ENCODE measurements at places on chromosomes 5 and 9.

DNA sequence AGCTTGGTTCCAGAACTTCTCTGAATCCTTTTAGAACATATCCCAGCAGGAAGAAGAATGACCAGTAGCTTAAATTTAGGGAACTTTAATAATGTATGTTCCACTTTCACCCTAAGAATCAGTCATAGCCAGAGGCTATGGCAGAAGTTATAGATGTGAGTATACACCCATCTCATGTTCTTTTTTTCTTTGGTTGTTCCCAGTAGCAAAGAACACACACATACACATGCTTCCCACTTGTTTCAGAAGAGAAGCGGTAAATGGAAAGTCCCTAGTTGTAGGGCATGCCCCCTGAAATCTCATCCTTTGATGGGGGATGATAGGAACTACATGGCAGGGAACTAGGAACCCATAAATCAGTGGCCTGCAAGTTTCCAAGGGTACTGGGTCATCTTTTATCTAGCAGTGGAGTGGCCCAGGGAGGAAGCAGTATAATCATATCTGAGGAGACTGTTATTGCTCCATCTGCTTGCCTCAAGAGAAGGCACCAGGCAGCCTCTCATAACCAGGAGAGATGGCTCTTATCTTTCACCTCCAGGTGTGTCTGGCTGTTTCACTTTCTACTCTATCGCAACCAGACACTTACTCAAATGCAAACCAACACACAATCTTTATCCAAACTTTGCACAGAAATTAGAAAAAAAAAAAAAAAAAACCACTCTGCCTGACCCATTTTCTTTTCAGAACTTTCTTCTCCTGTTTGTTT lies 109.5 kb downstream of the SNCAIP start:
- no peak for DNase-seq

GRCh38 chr5:135391116-135391868 lies 7.7 kb downstream of the MACROH2A1 start:
- peak; percentile 78 for DNase-seq

- no peak for DNase-seq
Observed at GRCh38 chr9:98654247-98654646, 54.5 kb downstream of the GABBR2 start.

GRCh38 chr5:119274767-119275130 lies 81.1 kb upstream of the TNFAIP8 start:
- no peak for DNase-seq

DNA sequence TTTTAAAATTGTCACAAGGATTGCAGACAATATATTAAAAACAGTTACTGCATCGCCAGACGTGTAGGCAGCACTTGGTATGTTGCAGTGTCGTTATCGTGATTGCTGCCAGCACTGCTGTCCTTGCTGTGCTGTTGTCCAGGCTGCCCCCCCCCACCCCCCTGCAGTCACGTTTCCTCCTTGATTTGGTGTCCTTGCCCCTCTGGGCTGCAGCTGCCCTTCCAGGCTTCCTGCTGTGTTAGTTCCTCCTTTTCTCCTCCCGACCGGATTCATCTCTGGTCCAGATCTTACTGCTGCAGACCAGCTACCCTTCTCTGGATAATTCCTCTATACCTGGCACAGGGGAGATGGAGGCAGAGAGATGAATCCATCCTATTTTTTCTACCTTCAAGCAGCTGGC lies 298.9 kb downstream of the TRIM32 start:
- DNase-seq = no peak

DNA sequence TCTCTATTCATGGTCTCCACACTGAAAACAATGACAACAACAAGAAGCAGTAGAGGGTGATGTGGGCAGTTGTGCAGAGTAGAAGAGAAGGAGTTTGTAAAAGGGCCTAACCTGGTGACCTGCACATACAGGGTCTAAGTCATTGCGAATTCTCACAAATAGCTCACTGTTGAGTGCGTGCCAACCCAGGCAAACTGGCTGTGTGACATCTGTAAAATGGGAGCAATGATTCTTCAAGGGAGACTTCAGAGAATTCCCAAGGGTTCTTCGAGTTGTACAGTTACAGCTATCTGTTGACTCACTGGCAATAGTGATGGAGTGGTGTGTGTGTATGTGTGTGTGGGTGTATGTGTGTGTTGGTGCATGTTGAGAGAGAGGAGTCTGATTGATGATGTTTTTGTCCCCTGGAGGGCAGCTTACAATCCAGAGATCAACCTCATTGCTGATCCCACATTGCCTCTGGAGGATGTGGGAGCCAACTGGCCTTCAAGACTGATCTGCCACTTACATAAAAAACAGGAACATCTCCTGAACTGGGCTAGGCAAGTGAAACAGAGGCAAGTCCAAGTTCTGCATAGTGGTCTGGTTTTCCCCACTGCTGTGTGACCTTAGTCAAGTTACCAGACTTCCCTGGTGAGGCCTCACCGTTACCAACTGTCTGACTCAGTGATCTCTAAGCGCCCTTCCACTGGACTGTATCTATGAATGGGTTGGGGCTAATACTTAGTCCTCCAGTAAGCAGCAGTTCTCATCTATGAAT lies 3.2 kb downstream of the FAT2 start:
- DNase-seq = no peak

DNA sequence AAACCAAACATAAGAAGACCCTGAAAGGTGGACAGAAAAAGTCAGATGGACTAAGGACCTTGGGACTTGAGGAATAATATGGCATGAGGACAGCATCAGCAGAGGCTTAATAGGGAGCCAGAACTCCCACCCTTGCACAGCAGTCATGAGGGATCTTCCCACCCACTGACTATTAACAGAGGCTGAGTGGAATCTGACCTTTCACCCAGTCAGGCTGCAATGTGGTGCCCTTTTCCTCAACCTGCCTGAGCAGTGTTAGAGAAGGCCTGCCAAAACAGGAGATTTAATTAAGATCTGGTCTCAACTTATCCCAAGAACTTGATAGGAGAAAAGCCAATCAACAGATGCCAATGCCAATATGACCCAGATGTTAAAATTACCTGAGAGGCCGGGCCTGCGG lies 481.9 kb downstream of the KDM4C start:
- DNase-seq = no peak

GRCh38 chr9:119675951-119676350 lies 306.7 kb upstream of the BRINP1 start:
- DNase-seq = peak; percentile 62

DNA sequence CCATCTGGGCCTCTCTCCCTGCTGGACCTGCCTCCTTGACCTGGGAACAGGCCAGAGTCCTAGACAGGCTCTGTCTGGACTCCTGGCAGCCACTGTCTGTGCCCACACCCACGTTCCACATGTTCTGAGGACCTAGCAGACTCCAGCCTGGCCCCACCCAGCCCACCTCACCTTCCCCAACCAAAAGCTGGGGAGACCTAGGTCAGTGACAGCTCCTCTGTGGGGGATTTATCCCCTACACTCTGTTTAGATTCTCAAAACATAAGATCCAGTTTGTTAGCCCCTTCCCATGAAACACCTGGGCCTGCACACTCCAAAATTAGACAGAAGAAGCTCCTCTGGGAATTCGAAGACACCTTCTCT lies 59.8 kb upstream of the ADAMTS2 start:
- peak; percentile 87 for DNase-seq

DNA sequence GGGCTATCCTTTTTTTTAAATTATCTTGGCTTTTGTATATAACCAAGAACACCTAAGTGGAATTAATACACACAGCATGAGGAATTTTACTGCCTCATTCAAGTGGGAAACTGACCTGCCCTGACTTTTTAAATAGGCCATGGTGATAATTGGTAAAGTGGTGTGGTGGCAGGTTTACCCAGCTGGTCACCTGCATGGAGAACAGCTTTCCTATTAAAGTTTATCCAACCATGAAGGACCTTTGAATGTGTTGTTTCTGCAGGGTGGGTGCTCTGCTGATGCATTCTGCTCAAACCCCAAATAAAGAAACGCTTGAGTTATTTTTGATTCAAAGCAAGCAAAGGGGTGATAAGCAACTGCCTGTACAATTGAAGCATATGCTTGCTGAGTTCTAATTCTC lies 261.0 kb upstream of the GRIN3A start:
- no peak for DNase-seq

DNA sequence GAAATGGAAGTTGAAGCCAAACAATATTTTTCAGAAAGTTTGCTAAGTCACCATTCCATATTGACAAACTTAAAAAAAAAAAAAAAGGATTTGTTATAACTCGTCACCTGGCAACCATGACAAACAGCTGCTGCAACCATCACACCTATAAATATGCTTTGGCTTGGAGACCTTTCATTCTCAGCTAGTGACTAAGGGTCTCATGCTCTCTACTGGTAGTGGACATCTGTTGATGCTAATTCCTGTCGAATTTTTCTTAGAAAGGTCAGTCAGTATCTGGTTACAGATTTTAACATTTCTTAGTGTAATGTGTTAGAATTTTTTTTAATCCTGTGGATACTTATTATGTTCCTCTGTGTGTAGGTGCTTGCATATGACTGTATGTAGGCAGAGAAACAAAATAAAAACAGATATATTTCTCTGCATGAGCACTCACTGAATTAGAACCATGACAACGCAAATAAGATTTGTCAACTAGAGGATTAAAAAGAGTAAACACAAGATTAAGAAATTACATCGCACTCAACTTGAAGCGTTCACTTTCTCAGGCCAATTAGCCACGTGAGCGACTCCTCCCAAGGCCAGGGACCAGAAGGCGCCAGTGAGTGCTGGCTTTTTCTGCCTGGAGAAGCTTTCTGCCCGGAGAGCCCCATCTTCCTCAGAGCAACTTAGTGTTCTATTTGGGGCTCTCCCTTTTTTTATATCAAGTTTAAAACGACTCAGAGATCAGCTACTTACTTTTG lies 27.0 kb upstream of the ZNF622 start:
- DNase-seq = no peak

- no peak for DNase-seq
Observed at GRCh38 chr9:126327006-126327713, 531 bp downstream of the MVB12B start.

- DNase-seq = peak; percentile 89
Observed at GRCh38 chr5:79793722-79794121, 104.1 kb downstream of the CMYA5 start.

- no peak for DNase-seq
Observed at GRCh38 chr5:116153687-116154174, 68.9 kb downstream of the COMMD10 start.

DNA sequence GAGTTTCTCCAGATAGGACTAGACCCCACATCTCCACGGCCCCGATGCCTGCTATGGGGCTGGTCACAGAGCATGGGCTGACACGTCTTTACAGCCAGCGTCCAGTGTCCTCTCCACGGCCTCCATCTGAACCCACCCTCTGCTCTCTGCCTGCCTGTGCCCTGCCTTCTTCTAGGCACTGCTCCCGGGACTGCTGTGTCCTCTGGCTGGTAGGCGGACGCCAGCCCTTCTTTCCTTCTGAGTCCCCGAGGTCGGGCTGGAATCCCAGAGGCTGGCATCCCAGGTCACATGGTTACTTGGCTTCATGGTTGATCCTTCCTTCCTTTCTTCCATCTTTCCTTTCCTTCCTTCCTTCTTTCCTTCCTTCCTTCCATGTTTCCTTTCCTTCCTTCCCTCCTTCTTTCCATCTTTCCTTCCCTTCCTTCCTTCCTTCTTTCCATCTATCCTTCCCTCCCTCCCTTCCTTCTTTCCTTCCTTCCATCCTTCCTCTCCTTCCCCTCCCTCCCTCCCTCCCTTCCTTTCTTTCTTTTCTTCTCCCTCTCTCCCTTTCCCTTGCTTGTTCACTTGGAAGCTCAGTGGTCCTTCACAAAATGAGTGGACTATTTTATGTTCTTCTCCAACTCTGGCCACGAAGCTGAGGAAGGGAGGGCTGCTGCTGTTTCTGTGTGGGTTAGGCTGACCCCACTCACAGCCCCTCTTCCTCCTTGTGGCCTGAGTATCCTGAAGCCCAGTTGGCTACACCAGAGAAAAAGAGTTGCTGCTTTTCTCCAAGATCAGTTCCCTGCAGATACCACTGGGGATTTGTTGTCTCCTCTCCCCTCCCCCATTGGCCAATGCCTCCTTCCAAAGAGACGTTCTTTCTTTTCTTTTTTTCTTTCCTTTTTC lies 66.8 kb upstream of the NEURL1B start:
- DNase-seq = no peak

DNA sequence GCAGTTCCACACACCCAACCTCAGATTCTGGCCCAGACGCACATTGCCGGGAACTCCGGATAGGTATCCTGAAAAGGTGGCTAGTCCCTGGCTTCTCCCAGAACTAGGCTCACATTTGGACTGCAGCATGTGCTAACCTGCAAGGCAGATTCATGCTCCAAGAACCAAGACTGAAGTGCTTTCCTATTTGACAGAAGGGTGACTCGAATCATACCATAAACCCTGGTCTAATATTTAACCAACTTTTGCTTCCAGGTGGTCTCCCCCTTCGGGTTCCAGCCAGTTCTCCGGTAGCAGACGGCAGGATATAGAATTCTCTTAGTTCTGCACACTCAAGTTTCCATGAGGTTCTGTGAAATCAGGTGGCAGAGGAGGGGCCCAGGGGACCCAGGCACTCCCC lies 7.6 kb downstream of the PTGES start:
- DNase-seq = no peak

DNA sequence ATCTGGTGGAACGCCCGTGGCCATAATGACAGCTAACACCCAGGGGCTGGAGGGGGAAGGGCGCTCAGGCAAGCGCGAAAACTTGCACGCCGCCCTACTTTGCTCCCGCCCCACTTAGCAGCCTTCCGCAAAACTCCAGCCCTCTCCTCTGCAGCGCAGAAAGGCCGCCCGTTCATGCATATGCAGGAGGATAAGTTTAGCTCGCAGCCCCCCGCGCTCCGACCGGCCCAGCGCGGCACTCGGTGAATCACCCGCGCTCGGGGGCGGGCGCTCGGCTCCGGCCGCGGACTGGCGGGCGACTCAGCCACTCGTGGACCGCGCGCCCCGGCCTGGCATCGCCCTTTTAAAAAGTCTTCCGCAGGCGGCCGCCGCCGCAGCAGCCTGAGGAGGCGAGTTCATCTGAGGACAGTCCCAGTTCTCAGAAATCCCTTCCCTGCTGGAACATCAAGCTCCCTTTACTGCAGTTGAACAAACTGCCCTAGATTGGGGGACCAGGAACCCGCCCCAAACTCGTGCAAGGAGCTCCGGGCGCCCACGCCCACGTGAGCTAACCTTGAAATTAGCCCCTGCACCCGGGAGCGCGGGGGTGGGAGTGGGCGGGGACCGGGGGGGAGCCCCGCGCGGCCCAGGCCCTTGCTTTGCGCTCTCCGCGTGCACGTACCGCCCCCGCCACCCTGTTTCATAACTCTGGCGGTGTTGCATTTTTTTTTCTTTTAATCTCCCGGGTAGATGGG lies 4.5 kb upstream of the KLF9 start:
- peak; percentile 99 for DNase-seq

DNA sequence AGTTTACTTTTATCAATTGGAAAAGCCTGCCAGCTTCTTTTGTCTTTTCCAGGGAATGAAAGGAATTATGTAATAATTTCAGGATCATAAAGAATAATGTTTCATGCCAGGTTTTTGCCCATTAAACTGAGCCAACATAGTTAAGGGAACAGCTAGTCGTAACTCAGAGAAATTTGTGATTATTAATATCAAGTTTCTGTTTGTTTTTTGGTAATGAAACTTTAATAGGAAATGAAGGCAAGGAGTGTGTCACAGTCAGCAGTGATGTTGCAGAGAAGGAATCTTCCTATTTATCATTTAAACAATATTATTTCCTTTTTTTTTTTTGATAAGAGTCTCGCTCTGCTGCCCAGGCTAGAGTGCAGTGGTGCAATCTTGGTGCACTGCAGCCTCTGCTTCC lies 10.7 kb downstream of the NFIL3 start:
- no peak for DNase-seq

GRCh38 chr9:92754091-92754745 lies 10.4 kb downstream of the BICD2 start:
- no peak for DNase-seq
